ENCODE measurements at places on chromosomes 2 and 18.

DNA sequence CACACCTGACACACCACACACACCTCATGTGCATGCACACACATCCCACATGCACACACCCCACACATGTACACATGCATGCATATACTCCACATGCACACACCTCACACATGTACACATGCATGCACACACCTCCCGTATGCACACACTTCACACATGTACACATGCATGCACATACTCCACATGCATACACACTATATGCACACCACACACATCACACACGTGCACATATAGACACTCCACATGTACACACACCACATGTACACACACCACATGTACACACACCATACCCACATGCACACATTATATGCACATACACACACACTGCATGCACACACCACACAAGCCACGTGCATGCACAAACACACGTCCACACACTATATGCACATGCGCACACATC lies 100.5 kb downstream of the SEPTIN10 start:
- H3K27ac ChIP-seq = no peak overlapping the region
- no peak overlapping the region for H3K4me3 ChIP-seq
- no peak for DNase-seq
- no peaks in the 10 kb centered on the region for H3K27me3 ChIP-seq

DNA sequence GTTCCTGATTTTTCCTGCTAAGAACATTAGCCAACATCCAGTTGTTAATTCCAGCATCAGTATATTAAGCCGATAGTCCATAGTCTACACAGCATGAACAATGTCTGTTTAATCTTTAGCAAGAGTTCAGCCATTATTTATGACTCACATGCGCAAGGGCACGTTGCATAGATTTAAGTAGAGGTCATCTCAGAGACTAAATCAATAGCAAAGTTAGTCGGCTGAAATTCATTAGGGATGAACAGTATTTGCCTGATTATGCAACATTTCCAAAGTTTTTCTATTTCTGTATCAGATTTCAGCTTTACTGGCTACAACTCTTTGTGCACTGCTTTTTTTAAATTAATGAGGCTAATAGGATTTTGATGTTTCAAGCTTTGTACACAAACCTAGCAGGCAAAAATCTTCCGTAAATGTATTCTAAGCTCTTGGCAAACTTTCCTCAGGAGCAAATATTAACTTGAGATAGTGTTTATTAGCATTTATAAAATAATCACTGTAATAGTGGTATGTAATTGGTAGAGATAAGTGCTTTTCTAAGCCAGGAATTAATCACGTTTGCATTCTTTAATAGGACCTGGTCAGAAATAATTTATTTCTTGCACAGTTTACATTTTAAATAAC lies 578.7 kb upstream of the ID2 start:
- H3K27me3 ChIP-seq = peaks cover 3% of the 10 kb centered on the region
- no peak overlapping the region for H3K4me3 ChIP-seq
- DNase-seq = no peak
- peaks cover 8% of the 10 kb centered on the region for H3K4me1 ChIP-seq

- H3K27me3 ChIP-seq = no peaks in the 10 kb centered on the region
- no peaks in the 10 kb centered on the region for H3K36me3 ChIP-seq
- H3K27ac ChIP-seq = no peak overlapping the region
- H3K4me1 ChIP-seq = no peaks in the 10 kb centered on the region
Observed at GRCh38 chr2:221492636-221493035, 79.5 kb downstream of the EPHA4 start.

GRCh38 chr2:43178602-43179542 lies 47.5 kb downstream of the ZFP36L2 start:
- peak; percentile 80 for DNase-seq
- H3K4me3 ChIP-seq = no peak overlapping the region
- H3K27ac ChIP-seq = peak overlapping the region; percentile 89
- no peaks in the 10 kb centered on the region for H3K36me3 ChIP-seq
- peaks cover 22% of the 10 kb centered on the region for H3K4me1 ChIP-seq

DNA sequence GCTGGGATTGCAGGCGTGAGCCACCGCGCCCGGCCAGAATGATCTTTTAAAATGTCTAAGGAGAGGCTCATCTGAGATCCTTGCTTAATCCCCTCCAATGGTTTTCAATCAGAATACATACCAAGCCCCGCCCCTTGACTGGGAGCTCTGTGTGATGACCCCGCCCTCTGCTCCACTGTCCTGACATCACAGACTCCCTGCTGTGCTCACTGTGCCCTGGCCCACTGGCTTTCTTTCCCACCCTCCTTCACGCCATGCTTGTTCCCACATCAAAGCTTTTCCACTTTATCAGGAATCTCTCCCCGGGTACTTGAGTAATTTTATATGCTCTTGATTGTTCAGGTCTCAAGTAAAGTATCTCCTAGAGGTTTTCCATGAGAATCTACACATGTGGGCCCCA lies 762.3 kb upstream of the ID2 start:
- no peak overlapping the region for H3K4me3 ChIP-seq
- H3K27ac ChIP-seq = no peak overlapping the region
- no peaks in the 10 kb centered on the region for H3K4me1 ChIP-seq

DNA sequence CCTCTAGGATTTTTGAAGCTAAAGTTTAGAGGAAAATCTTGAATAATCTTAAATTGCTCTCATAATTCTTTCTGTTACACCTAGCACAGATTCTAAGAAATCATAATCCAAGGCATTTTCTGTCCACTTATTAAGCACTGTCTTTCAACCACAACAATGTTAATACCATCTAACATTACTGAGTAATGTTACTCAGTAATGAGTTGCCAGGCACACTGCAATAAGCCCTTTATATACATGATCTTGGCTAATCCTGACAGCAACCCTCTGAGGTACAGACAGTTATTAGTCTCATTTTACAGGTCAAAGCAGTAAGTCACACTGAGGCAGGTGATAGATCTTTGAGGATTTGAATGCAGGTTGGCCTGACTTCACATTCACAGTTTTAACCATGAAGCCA lies 291.9 kb downstream of the ALK start:
- peaks cover 4% of the 10 kb centered on the region for H3K4me1 ChIP-seq
- H3K27ac ChIP-seq = no peak overlapping the region
- no peak overlapping the region for H3K4me3 ChIP-seq
- DNase-seq = no peak
